GM19239 (cell line): ENCODE measurements at places on chromosomes 3 and 15.

- DNase-seq: no peak
Observed at GRCh38 chr3:12195231-12195630, 36.5 kb upstream of the TIMP4 start.

DNA sequence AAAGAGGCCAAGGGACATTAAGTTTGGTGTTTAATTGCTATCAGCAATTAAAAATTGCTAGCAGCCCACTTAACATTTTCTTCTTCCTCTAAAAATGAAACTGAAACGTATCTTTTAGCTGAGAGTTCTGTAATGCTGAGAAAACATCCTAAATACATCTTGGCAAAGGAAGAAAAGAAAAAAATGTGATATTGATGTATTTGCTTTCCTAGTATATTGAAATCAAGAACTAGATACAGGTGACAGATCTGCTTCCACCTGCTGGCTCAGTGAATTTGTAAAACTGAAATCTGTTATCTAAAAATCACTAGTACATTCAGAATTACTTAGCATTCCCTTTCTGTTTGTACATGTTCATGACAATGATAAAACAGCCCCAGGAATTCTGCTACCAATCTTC is 283.2 kb downstream of the ZBTB20 start:
- DNase-seq: peak; percentile 8

GRCh38 chr3:39809181-39809994 is at the start of gene MYRIP:
Gene MYRIP, plus strand, starts transcription at chr3:39809609. Its CDS starts 91,208 bp downstream, at chr3:39900817.
- peak; percentile 70 for DNase-seq

DNA sequence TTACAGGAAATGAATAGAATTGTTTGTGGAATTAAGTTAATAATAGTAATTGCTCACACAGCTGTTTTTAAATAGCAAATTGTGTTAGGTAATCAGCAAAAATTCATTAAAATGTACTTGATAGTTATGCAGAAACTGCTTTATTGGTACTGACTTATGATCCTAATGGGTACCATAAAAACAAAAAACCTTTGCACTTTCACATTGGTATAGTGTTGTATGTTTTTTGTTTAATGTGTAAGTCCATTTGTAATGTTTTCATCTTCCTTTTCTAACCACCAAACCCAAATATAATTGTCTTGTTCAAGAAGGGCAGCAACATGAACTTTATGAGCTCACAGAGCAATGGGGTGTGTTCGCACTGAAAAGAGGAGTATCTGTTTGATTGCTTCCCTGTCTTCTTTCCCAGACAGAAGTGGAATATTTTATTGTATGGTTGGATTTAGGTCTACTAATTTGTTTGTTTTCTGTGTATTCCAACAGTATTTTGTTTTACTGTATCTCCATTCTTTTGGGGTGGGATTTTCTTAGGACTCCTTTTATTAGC is 135.8 kb downstream of the TCF12 start:
- DNase-seq: no peak

DNA sequence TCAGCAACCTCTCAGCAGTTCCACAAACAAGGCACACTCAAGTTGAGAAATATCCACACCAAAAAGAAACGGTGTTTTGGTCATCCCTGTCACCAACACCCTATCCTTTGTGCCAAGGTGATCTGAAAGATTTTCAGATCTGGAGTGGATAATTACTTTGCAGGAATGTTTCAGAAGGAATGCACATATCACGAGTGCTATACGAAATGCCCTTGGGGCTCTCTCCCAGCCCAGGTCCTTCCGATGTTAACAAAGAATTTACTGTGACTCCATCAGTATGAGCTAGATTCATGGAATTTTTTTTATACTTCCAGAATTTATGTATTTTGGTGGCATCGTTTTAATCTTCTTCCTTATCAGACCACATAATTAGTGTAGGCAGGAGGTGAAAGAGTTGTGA is 105.0 kb downstream of the GRM7 start:
- DNase-seq: no peak

GRCh38 chr3:62884096-62884870 is 9.1 kb upstream of the CADPS start:
- no peak for DNase-seq

DNA sequence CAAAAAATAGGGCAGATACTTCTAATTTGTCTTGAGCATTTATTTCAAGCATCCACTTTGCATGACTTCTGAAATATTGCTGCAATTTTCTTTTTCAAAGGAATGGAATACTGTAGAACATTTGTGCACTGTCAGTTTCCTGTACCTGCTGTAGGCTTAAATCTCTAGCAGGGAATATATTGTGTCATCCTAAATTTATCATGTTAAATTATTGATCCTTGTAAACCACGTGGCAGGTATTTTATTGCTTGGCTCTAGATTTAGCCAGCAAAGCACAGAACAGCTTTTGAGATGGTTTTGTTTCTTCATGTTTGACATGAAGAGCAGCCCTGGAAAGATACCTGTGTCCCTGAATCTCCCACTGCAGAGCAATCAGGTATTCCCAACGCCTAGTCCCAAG is 470.1 kb downstream of the GABRG3 start:
- DNase-seq: no peak

DNA sequence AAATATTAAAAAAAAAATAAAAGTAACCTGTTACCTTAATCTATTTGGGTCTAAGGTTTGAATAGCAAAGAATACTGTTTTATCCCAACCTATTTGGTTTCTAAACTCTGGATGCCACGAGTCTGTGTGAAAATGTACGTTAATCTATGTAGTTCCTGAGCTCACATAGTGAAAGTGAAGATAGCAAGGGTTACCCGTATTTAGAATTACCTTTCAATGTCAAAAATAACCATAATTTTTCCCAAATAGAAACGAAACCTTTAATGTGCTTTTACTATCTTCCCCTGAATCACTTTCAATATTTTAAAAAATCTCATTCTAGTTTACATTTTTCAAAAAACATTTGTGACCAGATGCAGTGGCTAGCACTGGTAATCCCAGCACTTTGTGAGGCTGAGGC is 5.8 kb upstream of the USP50 start:
- DNase-seq: no peak

- no peak for DNase-seq
Observed at GRCh38 chr3:74214286-74214685, 400.2 kb downstream of the CNTN3 start.

DNA sequence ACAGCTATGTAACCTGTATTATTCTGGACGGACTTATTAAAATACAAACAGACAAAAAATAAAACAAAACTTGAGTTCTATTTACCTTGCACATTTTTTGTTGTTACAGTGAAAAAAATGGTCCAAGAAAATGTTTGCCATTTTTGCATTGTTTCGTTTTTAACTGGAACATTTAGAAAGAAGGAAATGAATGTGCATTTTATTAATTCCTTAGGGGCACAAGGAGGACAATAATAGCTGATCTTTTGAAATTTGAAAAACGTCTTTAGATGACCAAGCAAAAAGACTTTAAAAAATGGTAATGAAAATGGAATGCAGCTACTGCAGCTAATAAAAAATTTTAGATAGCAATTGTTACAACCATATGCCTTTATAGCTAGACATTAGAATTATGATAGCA is 17.1 kb downstream of the LMOD3 start:
- DNase-seq: no peak

DNA sequence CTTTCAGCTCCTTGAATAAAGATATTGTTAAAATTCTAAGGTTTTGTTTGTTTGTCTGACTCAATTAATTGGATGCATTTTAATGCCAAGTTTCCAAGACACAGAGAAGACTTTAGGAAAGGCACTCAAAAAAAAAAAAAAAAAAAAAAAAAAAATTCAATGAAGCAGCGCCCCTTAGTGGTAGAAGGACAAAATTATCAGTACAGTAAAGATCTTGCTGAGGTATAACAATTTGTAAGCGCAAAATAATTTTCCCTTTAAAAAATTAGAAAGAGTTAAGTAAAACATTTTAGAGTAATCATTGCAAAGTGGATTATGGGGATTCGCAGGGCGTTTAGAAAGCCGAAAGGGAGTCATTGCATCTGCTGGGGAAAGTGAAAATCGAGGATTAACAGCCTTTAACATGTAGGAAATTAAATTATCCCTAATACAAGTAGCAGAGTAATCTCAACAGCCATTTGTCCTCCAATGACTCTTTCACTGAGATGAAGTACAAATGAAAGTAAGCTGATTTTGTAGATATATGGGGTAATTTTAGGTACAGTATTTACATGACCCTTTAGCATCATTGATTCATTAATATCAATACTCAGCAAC is 5.8 kb upstream of the DIS3L start:
- no peak for DNase-seq

GRCh38 chr3:147872568-147872967 is 463.4 kb downstream of the ZIC1 start:
- no peak for DNase-seq

- DNase-seq: no peak
Observed at GRCh38 chr3:57637391-57637790, 40.2 kb upstream of the ARF4 start.

GRCh38 chr3:95351158-95351557 is 1288.3 kb downstream of the NSUN3 start:
- no peak for DNase-seq

DNA sequence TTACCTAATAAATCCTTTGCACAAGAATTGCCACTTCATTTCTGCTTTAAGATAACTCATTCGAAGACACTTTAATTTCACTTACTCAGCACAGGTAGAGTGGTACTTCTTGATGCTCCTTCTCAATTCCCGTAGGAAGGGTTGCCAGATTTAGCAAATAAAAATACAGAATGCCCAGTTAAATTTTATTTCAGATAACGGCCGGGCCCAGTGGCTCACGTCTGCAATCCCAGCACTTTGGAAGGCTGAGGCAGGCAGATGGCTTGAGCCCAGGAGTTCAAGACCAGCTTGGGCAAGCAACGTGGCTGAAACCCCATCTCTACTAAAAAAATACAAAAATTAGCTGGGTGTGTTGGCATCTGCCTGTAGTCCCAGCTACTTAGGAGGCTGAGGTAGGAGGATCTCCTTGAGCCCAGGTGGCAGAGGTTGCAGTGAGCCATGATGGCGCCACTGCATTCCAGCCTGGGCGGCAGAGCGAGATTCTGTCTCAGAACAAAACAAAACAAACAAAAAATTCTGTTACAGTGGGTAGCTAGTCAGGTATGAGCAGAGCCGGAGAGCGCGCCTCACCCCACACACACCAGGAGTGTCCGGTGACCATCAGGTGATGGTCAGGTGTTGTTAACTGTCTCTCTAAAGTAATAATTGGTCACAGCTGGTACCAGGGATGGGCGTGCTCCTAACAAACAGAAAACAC is 92.8 kb downstream of the DNAH12 start:
- DNase-seq: no peak

- DNase-seq: no peak
Observed at GRCh38 chr3:35305406-35305805, 333.9 kb upstream of the ARPP21 start.

- DNase-seq: no peak
Observed at GRCh38 chr3:55075846-55076245, 148.0 kb upstream of the LRTM1 start.

- DNase-seq: no peak
Observed at GRCh38 chr3:57793737-57794187, 37.7 kb downstream of the SLMAP start.

- no peak for DNase-seq
Observed at GRCh38 chr15:73994912-73995622, 551 bp downstream of the PML start.

- no peak for DNase-seq
Observed at GRCh38 chr15:38876211-38876610, 311.6 kb upstream of the RASGRP1 start.

DNA sequence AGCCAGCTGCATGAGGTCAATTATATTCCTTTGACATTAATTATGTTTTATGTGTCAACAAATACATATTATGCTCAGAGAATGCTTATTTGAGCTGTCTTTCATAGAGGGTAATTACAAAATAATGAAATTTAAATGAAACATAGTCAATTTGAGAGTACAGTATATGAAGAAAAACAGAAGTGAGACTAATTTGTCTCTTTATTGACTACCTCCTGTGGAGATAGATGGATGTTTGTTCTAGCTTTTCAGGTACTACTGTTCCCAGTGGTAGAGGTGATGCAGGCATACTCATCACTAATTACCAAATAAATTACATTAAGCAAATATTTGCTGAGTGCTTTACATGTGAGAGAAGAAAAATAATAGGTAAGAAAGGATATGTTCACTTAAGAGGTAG is 1129.6 kb downstream of the OTOL1 start:
- DNase-seq: no peak

DNA sequence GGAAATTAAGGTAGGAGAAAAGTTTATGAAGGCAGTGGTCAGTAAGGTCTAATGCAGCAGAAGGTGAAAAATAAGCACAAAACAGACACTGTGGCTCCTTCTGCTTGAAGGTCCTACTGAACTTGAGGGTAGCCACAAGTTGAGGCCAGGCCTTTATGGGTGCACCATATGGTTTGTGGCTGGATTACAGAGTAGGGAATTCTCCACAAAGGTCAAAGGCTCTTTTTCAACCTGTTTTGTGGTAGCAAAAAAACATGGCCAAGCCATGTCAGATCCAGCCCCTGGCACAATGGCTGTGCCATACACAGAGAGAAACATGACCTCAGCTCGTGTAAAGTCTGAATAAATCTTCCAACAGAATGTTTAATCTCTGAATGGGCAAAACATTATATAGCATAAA is 214.0 kb downstream of the SATB1 start:
- no peak for DNase-seq

DNA sequence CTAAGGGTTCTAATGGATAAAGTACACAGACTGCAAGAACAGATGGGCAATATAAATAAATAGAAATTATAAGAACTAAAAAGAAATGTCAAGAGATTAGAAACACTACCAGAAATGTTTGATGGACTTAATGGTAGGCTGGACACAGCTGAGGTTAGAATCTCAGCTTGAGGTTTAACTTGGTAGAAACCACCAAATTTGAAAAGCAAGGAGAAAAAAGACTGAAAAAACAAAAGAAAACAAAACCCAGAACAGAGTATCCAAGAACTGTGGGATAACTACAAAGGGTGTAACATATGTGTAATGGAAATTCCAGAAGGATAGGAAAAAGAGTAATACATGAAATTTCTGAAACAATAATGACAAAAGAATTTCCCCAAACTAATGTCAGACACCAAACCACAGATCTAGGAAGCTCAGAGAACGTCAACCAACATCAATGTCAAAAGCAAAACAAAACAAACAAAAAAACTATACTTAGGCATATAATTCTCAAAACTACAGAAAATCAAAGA is 35.0 kb downstream of the RFX7 start:
- DNase-seq: no peak

GRCh38 chr3:185406121-185406620 is 43.2 kb downstream of the MAP3K13 start:
- no peak for DNase-seq

DNA sequence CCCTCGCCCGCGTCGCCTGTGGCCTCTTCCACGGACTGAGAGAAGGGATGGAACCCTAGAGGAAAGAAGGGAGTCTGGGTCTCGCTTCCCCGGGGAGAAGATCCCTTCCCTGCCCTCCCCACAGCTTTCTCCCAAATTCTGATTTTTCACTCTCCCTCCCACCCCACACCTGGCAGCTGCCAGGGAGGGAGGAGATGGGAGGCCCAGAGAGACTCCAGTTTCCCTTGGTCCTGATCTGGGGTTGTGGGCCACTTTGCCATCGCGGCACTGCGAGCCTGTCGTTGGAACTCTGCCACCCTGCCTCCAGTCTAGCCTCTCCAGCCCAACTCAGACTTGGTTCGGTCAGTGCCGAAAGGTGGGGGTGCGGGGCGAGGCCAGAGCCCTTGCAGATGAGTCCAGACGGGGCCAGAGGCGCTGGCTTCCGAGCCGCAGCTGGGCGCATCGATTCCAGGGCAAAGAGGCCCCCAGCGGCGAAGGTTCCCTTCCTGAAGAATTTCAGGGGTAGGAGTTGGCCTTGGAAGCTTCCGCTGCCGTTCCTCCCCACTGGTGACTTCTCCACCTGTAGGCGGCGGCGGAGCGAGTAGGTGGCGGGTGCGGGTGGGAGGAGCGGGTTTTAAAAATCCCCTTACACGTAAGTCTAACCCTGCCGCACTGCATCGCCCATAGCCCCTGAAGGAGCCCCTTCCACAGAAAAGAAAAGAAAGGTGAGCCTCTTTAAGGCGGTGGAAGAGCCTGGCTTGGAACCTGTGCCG is 5.2 kb downstream of the WNT5A start:
- DNase-seq: no peak
